Liver (tissue), 10 donors: ENCODE measurements at places on chromosomes 12 and 14.
A peak's percentile ranks its signal among the peaks of the same experiment; 100 is the strongest.

GRCh38 chr12:117350140-117350539 lies 11.3 kb downstream of the NOS1 start:
- DNase-seq = no peak
- H3K27ac ChIP-seq = no peak overlapping the region
- no peaks in the 10 kb centered on the region for H3K36me3 ChIP-seq
- H3K4me1 ChIP-seq = no peaks in the 10 kb centered on the region

GRCh38 chr14:79652513-79653307 lies 558.6 kb downstream of the DIO2 start:
- no peaks in the 10 kb centered on the region for H3K27me3 ChIP-seq
- no peak overlapping the region for H3K4me3 ChIP-seq
- H3K36me3 ChIP-seq = no peaks in the 10 kb centered on the region
- H3K4me1 ChIP-seq = no peaks in the 10 kb centered on the region

GRCh38 chr12:8031872-8032241 lies 659 bp upstream of the FOXJ2 start:
- peak overlapping the region; percentile 81 for H3K4me3 ChIP-seq
- DNase-seq = no peak
- no peaks in the 10 kb centered on the region for H3K27me3 ChIP-seq
- H3K36me3 ChIP-seq = no peaks in the 10 kb centered on the region

DNA sequence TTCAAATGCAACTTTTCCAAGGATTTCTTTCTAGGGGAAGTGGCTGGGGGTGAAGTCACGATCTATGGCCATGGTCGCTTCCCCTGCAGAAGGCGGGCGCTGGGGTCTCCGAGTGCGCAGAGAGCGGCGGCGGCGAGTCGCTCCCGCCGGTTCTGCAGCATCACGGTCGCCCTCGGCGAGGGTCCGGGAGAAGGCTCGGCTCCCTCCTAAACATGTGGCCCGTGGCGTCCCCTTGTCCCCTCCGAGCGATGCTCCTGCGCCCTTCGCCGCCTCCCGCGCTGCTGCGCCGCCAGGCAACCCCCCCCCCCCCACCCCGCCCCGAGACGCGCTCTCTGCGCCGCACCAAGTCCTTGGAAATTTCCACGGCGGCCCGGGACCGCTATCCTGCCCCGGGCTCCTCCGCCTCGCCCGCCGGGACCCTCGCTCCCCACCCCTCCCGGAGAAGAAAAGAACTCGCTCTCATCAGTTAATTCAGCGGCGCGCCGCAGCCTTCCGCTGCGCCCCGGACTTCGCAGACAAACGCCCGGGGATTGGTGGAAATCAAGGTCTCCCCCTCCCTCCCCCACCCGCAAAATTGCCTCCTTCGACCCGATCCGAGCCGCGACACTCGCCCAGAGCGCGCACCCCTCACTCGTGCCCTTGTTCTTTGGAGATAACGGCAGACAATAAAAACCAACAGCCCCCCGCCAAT lies at the start of gene ST8SIA1:
ST8SIA1 (minus strand) TSS at position 298 of the 691 bp plus-strand sequence. CDS start 475 bp downstream, outside the sequence.
- peaks cover 6% of the 10 kb centered on the region for H3K27me3 ChIP-seq
- H3K36me3 ChIP-seq = no peaks in the 10 kb centered on the region
- no peak for DNase-seq

DNA sequence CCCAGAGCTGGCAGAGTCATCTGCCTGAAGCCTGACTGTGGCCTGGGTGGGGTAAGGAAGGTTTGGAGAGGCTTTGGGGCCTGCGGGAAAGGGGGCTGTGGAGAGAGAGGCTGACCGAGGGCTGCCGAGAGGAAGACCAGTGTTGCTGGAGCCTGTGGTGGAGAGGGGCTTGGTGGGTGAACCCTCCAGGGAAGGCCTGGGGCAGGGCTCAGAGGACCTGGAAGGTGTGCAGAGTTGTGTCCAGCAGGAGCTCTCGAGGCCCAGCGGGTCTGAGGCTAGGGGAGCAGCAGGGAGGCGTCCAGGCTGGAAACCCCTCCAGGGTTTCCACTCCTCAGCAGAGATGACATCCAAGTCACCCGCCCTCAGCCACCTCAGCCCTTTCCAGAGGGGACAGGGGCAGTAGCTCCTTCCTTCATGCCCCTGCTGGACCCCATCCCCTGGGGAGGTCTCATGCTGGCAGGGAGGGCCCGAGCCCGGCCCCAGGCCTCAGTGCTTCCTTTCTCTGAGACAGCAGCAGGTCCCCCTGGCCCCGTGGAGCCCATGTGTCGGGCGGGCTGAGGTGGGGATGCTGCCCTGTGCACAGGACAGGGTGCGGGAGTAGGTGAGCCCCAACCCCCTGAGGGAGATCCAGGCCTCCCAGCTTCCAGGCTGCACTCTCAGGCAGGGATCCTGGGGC lies 8.4 kb downstream of the CEP170B start:
- no peak for DNase-seq
- no peak overlapping the region for H3K27ac ChIP-seq
- peaks cover 6% of the 10 kb centered on the region for H3K36me3 ChIP-seq
- H3K4me1 ChIP-seq = peaks cover 39% of the 10 kb centered on the region
